ENCODE measurements at places on chromosomes 7 and 10.

DNA sequence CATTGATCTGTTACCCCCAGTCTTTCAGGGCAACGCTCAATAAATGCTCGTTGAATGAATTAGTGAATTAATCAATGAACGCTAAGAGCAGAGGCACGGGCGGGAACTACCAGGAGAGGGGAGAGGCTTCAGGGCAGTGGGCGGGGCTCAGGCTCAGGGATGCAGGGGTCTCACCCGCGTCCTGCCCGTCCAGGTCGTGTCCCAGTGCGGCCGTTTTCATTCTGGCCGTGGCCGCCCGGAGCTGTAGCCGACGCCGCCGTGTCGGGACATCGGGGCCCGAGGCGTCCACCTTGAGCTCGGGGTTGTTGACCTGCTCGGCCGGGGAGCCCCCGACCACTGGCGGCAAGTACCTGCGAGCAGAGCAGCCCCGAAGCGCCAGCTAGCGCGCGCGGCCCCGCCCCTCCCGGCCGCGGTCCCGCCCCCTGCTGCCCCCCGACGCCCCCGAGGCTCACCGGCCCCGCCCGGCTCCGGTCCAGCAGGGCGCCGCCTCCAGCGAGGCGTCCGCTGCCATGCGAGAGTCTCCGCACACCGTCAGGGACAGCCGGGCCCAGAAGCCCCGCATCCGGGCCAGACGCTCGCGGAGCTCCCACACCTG is 2.8 kb upstream of the GAL3ST4 start:
- peak; percentile 69 for DNase-seq

GRCh38 chr10:69201045-69201444 is 19.1 kb upstream of the HKDC1 start:
- no peak for DNase-seq

- no peak for DNase-seq
These were observed 44.9 kb downstream of the PPP1R3C start for GRCh38 chr10:91587710-91588638.

DNA sequence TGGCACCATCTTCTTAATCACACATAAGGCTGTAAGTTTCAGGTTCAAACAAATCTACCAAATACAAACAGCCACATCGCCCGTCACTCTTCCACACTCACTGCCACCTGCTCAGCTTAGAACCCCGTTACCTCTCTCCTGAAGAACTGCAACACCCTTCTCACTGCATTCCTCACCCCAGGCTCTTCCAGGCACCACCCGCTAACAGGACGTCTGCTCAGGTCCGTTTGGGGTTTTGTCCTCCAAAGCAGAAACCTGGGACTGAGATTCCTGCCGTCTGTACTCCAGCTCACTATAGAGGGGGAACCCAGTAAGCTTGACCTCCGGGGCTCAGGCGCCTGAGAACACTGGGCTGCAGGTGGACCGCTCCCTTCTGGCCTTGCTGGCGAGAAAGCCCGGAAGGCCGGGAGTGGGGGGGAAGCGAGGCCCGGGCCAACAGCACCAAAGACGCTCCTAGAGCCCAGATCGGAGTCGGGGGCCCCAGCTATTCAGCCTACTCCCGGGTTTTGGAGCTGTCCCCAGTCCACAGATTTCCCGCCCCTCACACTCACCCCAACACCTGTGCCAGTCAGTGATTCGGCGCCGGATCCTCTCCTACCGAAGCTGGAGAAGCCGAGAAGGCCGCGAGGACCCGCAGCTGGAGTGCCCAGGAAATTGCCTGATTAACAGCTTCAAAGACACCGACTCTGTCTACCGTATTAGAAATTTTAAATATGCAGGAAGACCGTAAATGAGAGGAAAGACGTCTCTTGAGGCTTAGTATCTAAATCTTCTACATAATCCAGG is at the start of gene AP3M1:
Gene AP3M1, minus strand, starts transcription at position 625 of the 786 bp plus-strand sequence. CDS start 12,449 bp downstream, outside the sequence.
- peak; percentile 73 for DNase-seq

GRCh38 chr7:27241189-27242056 is 1.2 kb upstream of the EVX1 start:
- peak; percentile 33 for DNase-seq

DNA sequence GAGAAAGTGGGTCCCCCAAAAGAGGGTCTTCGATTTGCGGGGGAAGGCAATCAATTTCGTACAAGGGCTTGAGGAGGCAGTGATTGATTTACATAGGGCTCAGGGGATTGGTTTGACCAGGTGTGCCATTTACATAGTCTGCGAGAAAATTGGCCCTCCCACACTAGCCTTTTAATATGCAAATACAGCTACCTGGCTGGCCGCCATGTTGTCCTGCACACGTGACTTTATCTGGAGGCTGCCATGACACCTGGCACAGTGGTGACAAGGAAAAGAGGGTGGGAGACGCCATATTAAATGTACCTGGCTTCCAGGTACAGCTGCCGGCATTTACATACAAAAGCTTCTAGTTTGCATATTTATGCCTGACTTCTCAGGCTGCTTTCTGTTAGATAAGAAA is 1577.2 kb upstream of the LRRTM3 start:
- no peak for DNase-seq

- DNase-seq, result peak; percentile 14
These were observed 1262.0 kb downstream of the TYW1 start for GRCh38 chr7:68258609-68259008.

- DNase-seq, result no peak
These were observed 36.1 kb downstream of the NET1 start for GRCh38 chr10:5448333-5449001.

Data from nephron progenitor cell (in vitro differentiated cells).